ENCODE measurements at places on chromosomes 16 and 17. TPM values are rescaled to one million over a fixed set of nuclear protein-coding genes. Genes with fewer than 3 reads are reported as not detected.

DNA sequence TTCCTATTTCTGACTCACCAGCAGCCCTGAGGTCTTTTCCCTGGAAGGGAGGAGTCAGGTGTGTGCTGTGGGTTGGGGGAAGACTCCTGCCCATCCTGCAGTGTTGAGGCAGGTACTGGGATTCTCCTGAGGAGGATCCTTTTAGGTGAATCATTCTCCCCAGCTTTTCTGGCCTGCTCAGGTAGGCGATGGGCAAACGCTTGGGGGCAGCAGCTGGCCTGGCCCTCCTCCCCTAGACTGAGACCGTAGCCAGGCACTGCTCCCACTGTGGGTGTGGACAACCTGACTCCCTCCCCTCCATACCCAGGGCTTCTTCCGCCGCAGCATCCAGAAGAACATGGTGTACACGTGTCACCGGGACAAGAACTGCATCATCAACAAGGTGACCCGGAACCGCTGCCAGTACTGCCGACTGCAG lies 15.1 kb downstream of the GJD3 start:
- DNase-seq = no peak

DNA sequence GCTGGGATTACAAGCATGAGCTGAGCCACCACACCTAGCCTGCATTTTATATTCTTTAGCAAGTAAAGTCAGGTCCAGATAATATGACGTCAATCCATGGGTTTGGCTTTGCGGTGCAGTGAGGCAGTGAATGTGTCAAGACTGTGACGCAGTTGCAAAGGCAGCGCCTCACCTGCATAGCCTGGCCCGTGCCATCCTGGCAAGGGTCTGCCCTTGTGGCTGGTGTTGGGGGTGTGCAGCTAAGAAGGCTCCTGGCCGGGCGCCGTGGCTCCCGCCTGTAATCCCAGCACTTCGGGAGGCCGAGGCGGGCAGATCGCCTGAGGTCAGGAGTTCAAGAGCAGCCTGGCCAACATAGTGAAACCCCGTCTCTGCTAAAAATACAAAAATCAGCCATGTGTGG lies 7.0 kb downstream of the PDF start:
- DNase-seq = no peak

- no peak for DNase-seq
Measured at GRCh38 chr17:19247473-19247872, 10.3 kb downstream of the EPN2 start.

GRCh38 chr16:63787014-63787413 lies 1334.8 kb downstream of the CDH11 start:
- DNase-seq = no peak

The SDK2 gene
- total RNA-seq = 3.9 TPM

The FSCN2 gene
- total RNA-seq = 0.30 TPM

The TPPP3 gene
- 0.61 TPM for total RNA-seq
